ENCODE measurements at places on chromosomes 3 and 15.

GRCh38 chr15:74917676-74918075 lies 11.0 kb upstream of the FAM219B start:
- no peak for DNase-seq

- no peak for DNase-seq
Observed at GRCh38 chr3:187821616-187822317, 76.5 kb upstream of the BCL6 start.

DNA sequence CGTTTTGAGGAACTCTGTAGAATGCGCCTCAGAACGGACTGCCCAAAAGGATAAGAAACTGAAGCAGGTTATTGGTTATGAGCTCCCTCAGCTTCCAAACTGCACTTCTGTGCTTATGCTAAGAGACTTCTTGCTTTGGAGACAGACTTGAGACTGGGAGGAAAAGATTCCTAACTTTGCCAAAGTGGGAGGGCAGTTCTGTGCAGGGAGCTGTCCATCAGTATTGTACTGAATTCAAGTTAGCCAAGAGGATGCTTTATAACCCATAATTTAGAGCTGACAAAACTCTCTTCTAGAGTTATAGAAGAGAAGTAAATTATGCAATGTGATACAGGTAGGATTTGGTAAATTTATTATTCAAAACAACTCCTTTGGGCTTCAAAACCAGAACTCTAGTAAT lies 519.8 kb upstream of the GBE1 start:
- DNase-seq = no peak

DNA sequence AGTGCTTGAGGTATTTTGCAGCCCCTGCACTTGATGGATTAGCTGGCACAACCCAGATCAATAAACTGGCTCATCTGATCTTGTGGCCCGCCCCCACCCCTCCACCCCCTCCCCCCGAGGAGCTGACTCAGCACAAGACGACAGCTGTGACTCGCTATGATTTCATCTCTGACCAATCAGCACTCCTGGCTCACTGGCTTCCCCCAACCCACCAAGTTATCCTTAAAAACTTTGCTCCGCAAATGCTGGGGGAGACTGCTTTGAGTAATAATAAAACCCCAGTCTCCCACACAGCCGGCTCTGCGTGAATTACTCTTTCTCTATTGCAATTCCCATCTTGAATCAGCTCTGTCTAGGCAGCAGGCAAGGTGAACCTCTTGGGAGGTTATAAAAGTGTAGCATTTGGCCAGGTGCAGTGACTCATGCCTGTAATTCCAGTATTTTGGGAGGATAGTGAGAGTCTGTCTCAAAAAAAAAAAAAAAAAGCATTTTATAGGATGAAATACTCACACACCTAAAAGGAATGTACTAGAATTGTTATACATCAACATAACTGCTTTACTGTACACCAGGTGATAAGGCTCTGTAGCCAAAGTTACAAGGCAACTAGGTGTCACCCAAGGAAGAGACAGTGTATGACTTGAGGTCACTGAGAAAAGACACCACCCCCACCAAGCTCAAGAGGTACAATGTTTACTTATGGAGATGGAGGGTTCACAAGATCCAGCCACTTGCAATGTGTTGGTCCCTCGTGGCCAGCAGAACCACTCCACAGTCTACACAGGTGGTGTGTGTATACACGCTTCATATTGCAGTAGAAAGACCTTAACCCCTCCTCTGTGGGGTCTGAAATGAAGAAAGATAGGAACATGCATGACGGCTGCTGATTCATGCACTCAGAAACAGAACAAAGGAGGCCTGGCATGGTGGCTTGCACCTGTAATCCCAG lies 8.6 kb downstream of the ZNF445 start:
- DNase-seq = no peak

GRCh38 chr3:99534951-99535704 lies 103.3 kb upstream of the COL8A1 start:
- peak; percentile 23 for DNase-seq

DNA sequence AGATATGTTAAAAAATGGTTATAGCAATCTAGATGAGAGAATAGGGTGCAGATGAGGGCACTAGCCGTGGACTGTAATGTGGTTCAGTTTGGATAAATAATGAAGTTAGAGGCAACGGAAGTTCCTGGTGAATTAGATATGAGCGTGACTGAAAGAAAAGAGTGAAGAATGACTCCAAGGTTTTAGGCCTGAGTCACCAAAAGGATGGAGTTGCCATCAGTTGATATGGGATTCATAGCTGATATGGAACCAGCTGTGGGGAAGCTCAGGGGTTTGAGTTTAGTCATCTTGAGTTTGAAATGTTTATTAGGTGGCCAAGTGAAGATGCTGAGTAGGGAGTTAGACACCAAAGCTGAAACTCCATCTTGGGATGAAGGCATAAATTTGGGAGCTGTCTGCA lies 66.2 kb downstream of the SSR3 start:
- DNase-seq = no peak

DNA sequence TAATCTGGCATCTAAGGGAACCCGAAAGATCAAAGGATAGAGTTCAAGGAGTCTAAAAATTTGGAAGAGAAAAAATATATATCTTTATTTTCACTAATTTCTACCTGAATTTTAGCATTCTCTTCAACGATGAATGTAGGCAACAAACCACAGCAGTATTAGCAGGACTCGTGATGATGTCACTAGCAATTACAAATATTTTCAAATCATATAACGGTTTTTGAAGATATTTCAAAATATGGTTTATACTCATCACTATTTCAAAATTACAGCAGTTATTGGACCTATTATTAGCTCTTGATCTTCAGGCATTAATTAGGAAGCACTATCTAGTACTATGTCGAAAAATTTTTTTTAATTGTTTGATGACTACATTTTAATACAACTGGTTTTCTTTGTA lies 27.0 kb upstream of the ANKDD1A start:
- DNase-seq = peak; percentile 89

- no peak for DNase-seq
Observed at GRCh38 chr3:14234251-14235002, 55.8 kb downstream of the LSM3 start.

- peak; percentile 80 for DNase-seq
Observed at GRCh38 chr3:129240436-129240835, 9.0 kb upstream of the COPG1 start.

GRCh38 chr3:10889206-10889960 lies 73.4 kb downstream of the SLC6A11 start:
- DNase-seq = no peak

DNA sequence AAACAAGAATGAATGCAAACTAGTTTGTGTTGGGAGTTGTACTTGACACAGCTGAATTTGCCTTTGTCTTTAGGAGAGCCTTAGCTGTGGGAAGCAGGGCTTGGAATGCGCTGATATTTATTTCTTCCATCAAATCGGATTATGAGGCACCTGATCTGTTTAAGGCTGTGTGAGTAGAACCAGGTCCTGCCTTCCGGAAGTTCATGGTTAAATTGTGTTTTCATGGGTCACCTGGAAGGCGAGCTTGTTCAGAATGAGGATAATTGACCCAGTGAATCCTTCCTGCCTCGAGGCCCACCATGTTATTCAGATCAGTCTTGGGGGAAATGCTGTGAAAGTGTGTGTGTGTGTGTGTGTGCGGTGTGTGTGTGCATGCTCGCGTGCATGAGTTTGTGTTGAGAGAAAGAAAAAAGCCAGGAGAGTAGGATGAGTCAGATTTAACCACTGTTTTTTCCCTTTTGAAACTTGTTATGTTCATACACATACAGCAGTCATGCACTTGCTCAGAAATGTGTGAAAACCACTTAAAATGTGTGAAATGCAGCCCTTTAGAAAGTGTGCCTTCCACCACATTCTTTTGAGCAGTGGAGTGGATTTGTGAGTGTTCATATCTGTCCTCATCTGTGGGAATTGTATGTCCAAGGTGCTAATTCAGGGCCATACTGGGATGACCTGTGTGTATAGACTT lies 36.7 kb downstream of the SMAD3 start:
- no peak for DNase-seq

DNA sequence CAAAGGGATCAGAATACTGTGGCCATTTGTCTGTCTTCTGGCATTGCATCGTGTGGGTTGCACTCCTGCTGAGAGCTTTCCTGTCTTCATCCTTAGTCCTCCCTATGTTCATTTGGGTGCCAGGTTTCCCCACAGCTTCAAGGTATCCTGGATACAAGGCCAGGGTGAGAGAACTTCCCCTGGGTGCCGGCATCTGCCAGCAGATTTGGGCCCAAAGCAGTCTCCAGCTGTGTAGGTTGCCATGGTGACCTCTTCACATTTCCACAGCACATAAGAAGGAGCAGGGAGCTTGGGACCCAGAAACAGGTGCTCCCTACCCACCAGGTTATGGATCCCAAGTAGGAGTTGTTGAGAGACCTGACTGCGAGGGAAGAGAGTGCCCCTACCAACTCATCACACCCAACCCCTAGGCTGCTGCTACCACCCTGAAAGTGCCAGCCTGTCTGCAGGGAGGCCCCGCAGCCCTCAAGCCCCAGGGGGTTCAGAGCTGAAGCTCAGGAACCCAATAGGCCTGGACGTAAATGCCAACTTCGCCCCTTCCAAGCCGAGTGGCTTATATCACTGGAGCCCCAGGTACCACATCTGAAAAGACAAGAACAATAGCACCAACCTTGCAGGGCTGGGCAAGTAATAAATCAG lies 19.9 kb downstream of the TTC21A start:
- DNase-seq = no peak

GRCh38 chr3:29332195-29332637 lies 51.3 kb downstream of the RBMS3 start:
- no peak for DNase-seq

GRCh38 chr3:79367066-79367465 lies 400.7 kb downstream of the ROBO1 start:
- DNase-seq = no peak

- DNase-seq = no peak
Observed at GRCh38 chr3:193775421-193776077, 182.5 kb downstream of the OPA1 start.

DNA sequence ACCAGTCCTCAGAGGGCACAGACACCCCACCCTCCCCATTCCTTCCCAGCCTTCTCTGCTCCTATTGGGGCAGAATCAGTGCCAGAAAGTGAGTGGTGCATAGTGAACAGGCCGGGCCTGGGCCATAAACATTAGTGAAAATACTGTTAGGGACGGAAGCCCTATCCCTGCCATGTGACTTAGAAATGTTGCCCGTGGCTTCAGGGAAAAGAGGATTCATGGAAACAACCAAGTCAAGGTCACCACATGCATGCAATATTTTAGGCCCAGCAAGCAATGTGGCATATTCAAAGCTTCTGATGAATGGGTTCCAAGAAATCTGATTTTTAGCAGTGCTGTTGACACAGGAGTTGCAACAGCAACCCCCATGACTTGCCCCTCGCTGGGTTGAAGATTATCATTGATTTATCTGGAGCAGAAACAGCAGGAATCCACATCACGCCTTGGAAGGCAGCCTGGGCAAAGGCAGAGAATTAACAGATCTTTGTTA lies 52.3 kb downstream of the CCNL1 start:
- no peak for DNase-seq

GRCh38 chr3:43523454-43524053 lies 98.3 kb downstream of the ANO10 start:
- DNase-seq = peak; percentile 36

GRCh38 chr3:32316976-32317375 lies 74.7 kb upstream of the CMTM7 start:
- DNase-seq = no peak

- no peak for DNase-seq
Observed at GRCh38 chr3:46549989-46550388, 16.1 kb downstream of the LRRC2 start.

GRCh38 chr3:53162672-53163443 lies 1.8 kb downstream of the PRKCD start:
- no peak for DNase-seq

- DNase-seq = no peak
Observed at GRCh38 chr3:124964387-124964786, 29.8 kb upstream of the MUC13 start.

- no peak for DNase-seq
Observed at GRCh38 chr3:100108464-100109079, 5.7 kb downstream of the FILIP1L start.

DNA sequence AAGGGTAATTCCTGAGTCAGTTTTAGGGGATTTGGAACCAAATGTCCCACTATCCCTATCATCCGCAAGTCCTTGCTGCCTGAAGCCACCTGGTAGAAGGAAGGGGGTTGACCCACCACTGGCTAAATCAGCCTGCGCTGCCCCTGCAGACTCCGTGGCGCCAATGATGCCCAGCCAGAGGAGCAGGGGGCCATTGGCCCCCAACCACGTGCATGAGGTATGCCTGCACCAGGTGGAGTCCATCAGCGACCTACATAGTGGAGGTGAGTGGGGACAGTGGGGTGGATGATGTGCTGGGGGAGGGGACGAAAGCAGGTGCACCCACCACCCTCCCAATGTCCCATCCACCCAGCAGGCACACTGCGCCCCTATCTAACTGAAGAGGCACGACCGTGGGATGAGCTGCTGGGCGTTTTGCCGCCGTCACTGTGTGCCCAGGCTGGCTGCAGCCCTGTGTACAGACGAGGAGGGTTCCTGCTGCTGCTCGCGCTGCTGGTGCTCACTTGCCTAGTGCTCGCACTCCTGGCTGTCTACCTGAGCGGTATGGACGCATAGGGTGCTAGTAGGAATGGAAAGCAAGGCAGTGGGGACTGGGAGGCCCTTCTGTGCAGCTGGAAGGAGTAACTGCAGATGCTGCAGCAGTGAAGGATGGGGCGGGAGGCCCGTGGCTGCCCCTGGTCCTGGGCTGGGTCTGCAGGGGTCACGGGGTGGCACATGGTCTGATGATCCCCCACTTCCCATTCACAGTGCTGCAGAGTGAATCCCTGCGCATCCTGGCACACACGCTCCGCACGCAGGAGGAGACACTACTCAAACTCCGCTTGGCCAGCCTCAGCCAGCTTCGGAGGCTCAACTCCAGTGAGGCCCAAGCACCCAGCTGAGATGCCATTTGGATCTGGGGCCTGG lies 5.7 kb downstream of the IFRD2 start:
- DNase-seq = no peak

- peak; percentile 86 for DNase-seq
Observed at GRCh38 chr3:150699068-150699639, 4.6 kb downstream of the ERICH6 start.

DNA sequence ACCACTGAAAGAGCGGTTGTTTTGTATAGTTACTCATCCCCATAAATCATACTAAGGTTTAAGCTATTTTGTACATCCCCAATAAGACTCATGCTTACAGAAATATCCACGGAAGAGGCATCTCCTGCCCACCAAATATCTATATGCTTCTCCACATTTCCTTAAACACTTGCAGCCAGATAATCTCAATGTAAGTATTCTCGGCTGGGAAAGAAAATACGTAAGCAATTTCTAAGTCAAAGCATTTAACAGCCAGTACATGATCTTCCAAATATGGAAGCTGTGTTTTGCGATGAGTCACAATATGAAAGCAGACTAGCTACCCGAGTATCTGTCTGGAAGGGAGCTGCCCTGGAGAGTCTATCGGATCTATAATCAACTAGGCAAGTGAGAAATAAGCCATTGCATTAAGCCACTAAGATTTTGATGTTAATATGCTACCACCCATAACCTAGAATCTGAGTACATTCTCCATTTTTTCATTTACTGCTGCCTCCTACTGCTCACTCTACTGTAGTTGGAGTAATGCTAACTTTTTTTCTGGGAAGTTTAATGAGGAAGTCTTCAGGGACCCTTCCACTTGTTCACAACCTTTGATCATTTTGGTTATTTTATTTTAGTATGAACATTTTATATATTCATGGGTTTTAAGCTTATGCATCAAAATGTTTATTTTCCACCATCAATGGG lies 26.9 kb upstream of the ZMAT3 start:
- DNase-seq = no peak

GRCh38 chr3:108345492-108346205 lies 49.3 kb downstream of the HHLA2 start:
- DNase-seq = peak; percentile 9

GRCh38 chr3:23203708-23204330 lies 692 bp downstream of the UBE2E2 start:
- peak; percentile 71 for DNase-seq
